ENCODE measurements at places on chromosomes 4 and X.

DNA sequence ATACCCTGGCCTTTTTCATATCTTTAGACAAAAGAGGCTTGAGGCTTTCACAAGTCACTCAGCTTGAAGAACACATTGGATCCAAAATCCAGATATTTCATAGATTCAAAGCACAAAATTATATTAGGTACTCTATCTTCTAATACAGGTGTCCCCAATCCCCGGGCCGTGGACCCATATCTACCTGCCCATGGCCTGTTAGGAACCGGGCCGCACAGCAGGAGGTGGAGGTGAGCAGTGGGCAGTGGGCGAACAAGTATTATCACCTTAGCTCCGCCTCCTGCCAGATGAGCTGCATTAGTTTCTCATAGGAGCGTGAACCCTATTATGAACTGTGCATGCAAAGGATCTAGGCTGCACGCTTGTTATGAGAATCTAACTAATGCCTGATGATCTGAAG is 18.7 kb downstream of the YIPF7 start:
- no peak for DNase-seq

DNA sequence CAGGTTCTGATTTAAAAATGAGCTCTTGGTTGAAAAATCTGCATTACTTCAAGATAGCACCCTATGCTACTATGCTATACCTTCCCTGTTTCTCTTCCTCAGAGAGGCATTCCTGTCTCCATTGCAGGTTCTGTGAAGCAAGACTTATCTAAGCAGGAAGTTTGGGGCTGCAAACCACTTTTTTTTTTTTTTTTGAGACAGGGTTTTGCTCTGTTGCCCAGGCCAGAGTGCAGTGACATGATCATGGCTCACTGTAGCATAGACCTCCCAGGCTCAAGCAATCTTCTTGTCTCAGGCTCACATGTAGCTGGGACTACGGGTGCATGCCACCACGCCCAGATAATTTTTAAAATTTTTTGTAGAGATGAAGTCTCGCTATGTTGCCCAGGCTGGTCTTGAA is 4.0 kb upstream of the CCNG2 start:
- DNase-seq, result no peak

DNA sequence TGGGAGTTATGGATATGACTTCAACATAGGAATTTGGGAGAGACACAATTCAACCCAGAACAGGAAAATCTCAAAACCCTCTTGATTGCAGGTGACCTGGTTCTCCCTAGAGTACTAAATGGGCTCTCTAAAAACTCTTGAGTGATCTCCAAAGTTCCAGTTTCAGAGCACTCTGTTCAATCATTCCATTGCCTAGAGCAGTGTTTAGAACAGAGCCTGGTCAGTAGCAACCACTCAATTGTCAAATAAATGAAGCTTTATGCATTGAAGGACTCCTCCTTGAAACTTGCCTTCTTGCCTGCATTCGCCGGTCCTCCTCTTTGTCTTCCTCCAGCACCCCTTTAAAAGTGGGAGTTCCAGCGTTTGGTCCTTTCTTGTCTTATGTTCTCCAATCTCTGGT is 85.8 kb downstream of the KIT start:
- no peak for DNase-seq

GRCh38 chr4:156201050-156201449 is 247.4 kb upstream of the CTSO start:
- DNase-seq, result no peak

DNA sequence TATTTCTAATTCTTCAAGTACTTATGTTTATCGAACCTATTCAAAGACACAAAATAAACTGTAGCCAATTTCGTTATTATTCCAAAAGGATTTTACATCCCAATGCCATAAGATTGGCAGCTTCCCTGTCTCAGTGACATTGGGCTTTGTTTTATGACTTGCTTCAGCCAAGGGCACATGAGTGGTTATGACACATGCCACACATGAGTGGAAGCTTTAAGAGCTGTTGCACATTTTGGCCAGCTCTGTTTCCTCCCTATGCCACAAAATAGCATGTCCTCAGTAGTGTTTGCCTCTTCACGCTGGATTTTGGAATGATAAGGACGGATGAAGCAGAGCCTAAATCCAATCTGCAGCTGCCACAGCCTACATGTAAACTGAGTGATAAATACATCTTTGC is 21.9 kb downstream of the SEC24D start:
- DNase-seq, result no peak

GRCh38 chrX:139842326-139843185 is 90.3 kb downstream of the ATP11C start:
- DNase-seq, result no peak

DNA sequence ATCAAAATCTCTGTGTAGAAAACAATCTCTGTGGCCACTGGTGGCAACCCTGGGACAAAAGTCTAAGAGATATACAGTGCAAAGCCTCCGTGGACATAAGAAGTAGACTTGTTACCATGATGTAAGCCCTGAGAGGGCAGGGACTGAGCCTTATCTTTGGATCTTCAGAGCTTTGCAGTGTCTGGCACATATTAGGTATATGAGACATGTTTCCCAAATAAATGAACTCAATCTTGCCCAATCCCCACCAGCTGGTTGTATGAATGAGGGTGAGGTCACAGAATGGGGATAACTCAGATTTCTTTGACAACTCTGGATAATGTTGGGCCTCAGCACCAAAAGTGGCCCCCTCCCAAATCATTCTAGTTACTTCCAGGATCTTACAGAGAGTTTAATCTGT is 511.4 kb upstream of the DIPK2B start:
- no peak for DNase-seq

GRCh38 chr4:22857411-22857810 is 164.7 kb downstream of the GBA3 start:
- no peak for DNase-seq

GRCh38 chr4:26300314-26301307 is 20.2 kb upstream of the RBPJ start:
- no peak for DNase-seq

DNA sequence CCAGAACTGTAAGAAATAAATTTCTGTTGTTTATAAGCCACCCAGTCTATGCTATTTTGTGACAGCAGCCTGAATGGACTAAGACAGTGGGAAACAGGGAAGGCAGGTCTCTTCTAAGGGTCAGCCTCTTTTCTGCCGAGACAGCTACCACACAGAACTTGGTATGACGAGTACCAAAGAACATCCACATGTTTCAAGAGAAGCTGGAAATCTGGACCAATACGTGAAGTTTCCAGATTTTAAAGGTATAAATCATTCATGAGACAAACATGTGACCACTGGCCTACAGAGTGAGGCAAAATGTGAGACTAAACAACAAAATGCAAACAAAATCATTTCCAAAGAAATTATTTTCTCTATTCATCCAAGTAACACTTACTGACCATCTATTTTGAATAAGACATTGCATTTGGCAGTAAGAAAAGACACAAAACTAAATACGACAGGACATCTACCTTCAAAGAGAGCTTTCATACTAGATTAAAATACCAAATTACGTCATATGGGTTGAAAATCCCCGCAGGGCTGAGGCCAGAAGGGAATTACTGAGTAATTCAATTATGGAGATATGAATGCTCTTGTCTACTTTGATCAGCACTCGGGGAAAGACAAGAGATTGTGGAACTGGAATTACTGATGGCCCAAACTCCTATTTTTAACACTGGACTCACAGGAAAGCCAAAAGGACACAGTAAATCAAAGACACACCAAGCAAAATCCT is 7.2 kb downstream of the SCARB2 start:
- DNase-seq, result no peak

Data from naive thymus-derived CD4-positive, alpha-beta T cell (primary cell).